ENCODE measurements at places on chromosomes 1 and 21. TPM values are rescaled to one million over a fixed set of nuclear protein-coding genes. Genes with fewer than 3 reads are reported as not detected.

Gene SPRR2G
- total RNA-seq = not detected

Gene AVPR1B
- not detected for total RNA-seq

Gene EXTL1
- total RNA-seq = 0.20 TPM

Gene CFHR2
- not detected for total RNA-seq

Gene CR2
- not detected for total RNA-seq

Gene AMY1A
- total RNA-seq = not detected

Data from smooth muscle cell of the pulmonary artery (primary cell).